ENCODE measurements at places on chromosomes 4 and X. TPM values are rescaled to one million over a fixed set of nuclear protein-coding genes. Genes with fewer than 3 reads are reported as not detected.

The CYTL1 gene
- 24.6 TPM for total RNA-seq

The TKTL2 gene
- not detected for total RNA-seq

The TMEM35A gene
- total RNA-seq, result not detected

GRCh38 chr4:5654791-5655190, 53.6 kb downstream of the EVC2 start:
- DNase-seq, result no peak

GRCh38 chrX:131762802-131763234, 218.9 kb downstream of the OR13H1 start:
- peak; percentile 27 for DNase-seq
